ENCODE measurements at places on chromosomes 12 and 14. TPM values are rescaled to one million over a fixed set of nuclear protein-coding genes. Genes with fewer than 3 reads are reported as not detected.
A peak's percentile ranks its signal among the peaks of the same experiment; 100 is the strongest.

The KRT2 gene
- not detected for total RNA-seq

The CSRNP2 gene
- 30.6 TPM for total RNA-seq

The SERPINA10 gene
- not detected for total RNA-seq

- H3K27me3 ChIP-seq, result peaks cover 7% of the 10 kb centered on the region
- no peaks in the 10 kb centered on the region for H3K36me3 ChIP-seq
- no peak overlapping the region for H3K4me3 ChIP-seq
- no peak for DNase-seq
- H3K4me1 ChIP-seq, result no peaks in the 10 kb centered on the region
- H3K27ac ChIP-seq, result no peak overlapping the region
Measured at GRCh38 chr12:31406345-31406744, 80.4 kb upstream of the SINHCAF start.

GRCh38 chr12:618605-619004 lies 44.6 kb downstream of the NINJ2 start:
- H3K27ac ChIP-seq, result no peak overlapping the region
- H3K36me3 ChIP-seq, result no peaks in the 10 kb centered on the region
- DNase-seq, result no peak
- H3K4me1 ChIP-seq, result peaks cover 59% of the 10 kb centered on the region

DNA sequence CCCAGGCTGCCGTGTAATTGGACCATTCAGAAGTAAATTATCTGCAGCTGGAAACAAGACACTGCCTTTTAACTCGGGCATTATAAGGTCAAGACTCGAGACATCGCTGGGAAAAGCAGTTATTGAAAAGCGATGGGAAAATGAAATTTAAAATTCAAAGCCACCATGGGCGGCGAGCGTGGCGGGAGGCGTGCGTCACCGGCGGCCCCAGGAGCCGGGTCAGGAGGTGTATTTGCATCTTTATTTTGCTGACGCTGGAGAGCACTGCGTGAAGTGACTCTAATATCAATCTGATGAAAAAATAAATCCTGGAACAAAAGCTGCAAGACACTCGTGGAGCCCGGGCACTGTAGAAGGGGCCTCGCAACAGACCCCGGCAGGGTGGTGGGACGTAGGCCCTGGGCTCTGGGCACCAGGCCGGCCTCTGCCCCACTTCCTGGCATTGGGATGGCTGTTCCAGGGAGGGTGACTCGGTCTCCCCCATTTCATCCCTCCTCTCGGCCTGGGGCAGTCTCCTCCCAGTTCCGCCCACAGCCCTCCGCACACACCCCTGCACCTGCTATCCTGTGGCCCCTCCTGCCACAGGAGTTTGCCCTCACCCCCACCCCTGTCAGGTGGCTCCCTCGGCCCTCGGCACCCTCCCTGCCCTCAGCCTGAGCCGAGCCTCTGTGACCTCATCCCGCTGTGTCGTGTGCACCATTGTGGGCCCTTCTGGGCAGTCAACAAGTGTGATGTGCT lies 196.2 kb downstream of the KIF26A start:
- H3K4me1 ChIP-seq, result no peaks in the 10 kb centered on the region
- DNase-seq, result no peak
- H3K27me3 ChIP-seq, result no peaks in the 10 kb centered on the region
- peaks cover 6% of the 10 kb centered on the region for H3K36me3 ChIP-seq
- no peak overlapping the region for H3K27ac ChIP-seq

DNA sequence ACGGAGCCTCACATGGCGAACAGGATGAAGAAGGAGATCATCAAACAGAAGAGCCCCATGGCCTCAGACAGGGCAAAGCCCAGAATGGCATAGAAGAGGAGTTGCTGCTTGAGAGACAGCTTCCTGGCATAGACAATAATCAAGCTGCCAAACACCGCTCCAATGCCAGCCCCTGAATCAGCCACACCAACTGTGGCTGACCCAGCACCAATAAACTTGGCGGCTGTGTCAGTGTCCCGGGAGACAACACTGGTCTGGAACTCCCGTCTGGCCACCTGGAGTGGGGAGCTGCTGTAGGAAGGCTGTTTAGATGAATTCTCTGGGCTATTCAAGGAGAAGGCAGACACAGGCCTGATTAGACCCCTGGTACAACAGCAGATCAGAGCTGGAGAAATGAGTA lies 100.1 kb downstream of the HEATR5A start:
- H3K4me1 ChIP-seq, result no peaks in the 10 kb centered on the region
- no peak for DNase-seq
- no peaks in the 10 kb centered on the region for H3K36me3 ChIP-seq
- H3K4me3 ChIP-seq, result no peak overlapping the region
- no peak overlapping the region for H3K27ac ChIP-seq

DNA sequence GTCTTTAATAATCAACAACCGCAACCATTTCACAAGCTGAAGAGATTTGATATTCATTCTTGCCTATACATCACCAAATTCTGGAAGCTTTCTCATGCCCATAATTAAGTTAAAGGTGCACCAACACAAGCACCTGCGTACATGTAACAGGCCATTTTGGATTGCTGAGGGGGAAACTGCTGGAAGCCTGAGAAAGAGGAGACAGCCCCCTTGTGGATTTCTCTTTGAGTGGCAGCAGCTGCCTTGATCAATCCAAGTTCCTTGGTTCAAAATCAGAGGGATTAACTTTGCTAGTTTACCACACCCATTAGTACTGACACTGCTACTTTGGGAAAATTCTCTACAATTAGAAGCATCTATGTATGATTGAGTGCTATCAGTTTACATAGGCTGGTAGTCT lies 321.1 kb downstream of the NOVA1 start:
- DNase-seq, result no peak
- H3K36me3 ChIP-seq, result peaks cover 1% of the 10 kb centered on the region
- H3K4me3 ChIP-seq, result no peak overlapping the region
- no peak overlapping the region for H3K27ac ChIP-seq
- H3K4me1 ChIP-seq, result no peaks in the 10 kb centered on the region

DNA sequence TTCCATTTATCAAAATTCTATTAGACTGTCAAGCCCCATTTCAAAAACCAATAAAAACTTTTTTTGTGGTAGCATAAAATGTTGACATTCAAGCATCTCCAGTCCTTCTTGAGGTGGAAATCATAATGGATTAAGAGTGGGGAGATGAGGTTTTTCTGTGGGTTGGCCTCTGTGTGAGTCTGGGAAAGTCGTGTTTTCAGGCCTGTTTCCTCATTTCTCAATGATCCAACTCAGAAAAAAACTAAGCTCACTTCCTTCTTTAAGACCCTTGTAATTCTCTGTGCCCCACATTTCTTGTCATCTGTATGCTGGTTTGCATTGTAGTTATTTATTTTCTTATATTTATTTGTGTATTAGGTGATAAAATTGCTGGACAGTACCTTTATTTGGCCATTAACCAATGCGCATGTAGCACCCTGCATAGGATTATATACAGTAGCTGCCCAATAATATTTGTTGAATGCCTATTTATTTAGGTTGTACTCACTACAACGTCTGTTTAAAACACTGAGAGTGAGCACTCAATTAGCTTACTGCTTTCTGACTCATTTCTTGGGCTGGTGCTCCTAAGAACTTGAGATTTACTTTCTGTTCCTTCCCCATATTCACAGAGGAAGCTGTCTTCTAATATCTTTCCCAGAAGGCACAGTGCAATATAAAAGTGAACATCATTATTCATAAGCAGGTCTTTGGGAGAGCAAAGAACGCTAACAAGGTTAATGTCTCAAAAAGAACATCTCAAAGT lies 121.9 kb downstream of the DNAI7 start:
- H3K36me3 ChIP-seq, result peaks cover 37% of the 10 kb centered on the region
- peaks cover 29% of the 10 kb centered on the region for H3K4me1 ChIP-seq
- no peak overlapping the region for H3K4me3 ChIP-seq
- no peak overlapping the region for H3K27ac ChIP-seq
- no peaks in the 10 kb centered on the region for H3K27me3 ChIP-seq

GRCh38 chr12:28360253-28360652 lies 170.0 kb downstream of the CCDC91 start:
- H3K27me3 ChIP-seq, result no peaks in the 10 kb centered on the region
- H3K4me1 ChIP-seq, result no peaks in the 10 kb centered on the region
- no peak overlapping the region for H3K4me3 ChIP-seq
- H3K36me3 ChIP-seq, result no peaks in the 10 kb centered on the region
- peak overlapping the region; percentile 72 for H3K27ac ChIP-seq
- DNase-seq, result no peak

DNA sequence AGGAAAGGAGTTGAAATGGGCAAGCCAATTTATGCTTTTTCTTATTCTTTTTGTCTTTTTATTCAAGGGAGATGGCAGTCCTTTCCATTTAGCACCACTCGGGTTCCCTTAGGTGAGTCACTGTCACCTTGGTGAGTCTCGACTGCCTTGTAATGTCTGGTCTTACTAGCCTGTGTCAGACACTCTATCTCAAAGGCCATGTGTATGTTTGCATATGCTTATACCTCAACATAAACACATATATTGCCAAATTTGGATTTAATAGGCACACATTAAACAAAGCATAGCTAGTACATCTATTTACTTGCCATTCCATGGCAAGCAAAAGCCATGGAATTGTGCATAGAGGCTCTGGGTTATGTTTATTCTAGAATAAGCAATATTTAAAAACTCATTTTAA lies 624.9 kb upstream of the FOXG1 start:
- H3K36me3 ChIP-seq, result peaks cover 3% of the 10 kb centered on the region
- no peaks in the 10 kb centered on the region for H3K27me3 ChIP-seq
- H3K4me3 ChIP-seq, result no peak overlapping the region

DNA sequence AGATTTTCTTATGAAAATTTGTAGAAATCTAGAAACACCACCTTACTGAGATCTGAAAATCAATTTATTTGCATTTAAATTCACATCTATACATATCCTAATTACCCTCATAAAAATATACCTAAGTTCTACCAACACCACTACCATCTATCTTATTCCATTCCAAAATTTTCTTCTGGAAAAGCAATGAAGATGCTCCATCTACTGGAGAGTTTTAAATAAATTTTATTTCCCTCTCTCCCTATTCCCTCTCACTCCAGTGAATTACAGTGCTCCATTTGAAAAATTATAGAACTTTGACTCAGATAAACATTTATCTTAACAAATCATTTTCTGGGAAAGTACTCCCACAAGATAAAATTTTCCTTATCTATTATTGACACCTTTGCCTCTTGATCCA lies 2.3 kb upstream of the C14orf39 start:
- no peak for DNase-seq
- H3K4me1 ChIP-seq, result no peaks in the 10 kb centered on the region
- no peak overlapping the region for H3K27ac ChIP-seq
- H3K4me3 ChIP-seq, result no peak overlapping the region

- H3K4me3 ChIP-seq, result no peak overlapping the region
- DNase-seq, result no peak
- H3K27me3 ChIP-seq, result no peaks in the 10 kb centered on the region
- peaks cover 42% of the 10 kb centered on the region for H3K4me1 ChIP-seq
- H3K36me3 ChIP-seq, result peaks cover 8% of the 10 kb centered on the region
Measured at GRCh38 chr14:92644171-92644969, 104.1 kb downstream of the LGMN start.

DNA sequence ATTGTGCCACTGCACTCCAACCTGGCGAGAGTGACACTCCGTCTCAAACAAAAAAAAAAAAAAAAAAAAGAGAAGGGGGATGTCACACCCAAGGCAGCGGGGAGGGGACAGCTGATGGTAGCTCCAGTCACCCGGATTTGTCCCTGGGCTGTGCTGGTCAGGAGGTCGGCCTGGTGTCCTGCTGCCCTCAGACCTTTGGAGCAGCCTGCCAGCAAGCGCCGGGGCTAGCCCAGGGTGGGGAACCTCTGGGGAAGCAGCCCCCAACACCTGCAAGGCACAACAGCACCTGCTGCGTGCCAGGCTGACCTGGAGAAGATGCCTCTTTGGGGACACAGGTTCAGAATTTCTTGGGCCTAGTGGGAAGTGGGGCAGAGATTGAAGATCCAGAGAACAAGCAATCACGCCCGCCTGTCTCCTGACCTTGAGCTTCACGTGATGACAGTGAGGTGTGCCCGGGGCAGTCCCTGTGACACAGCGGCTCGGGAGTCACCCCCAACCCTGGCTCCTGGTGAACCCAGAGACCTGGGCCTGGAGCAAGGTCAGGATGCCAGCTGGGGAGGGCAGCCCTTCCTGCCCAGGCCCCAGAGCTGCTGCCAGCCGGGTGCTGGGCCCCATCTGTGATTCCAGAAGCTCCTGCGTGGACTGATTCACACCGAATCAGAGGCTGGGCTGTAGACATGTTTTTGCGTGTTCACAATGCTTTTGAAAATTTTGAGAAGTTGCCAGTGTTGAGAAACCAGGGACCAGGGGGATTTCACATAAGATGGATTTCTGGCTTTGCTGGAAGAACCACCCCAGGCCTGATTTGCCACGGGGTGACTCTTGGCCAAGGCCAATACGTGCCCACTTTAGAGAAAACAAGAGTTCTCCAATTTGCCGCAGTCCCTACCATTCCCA lies 66.4 kb downstream of the RFLNA start:
- no peak for DNase-seq
- no peak overlapping the region for H3K27ac ChIP-seq
- no peaks in the 10 kb centered on the region for H3K4me1 ChIP-seq
- H3K36me3 ChIP-seq, result peaks cover 1% of the 10 kb centered on the region
- H3K4me3 ChIP-seq, result no peak overlapping the region

DNA sequence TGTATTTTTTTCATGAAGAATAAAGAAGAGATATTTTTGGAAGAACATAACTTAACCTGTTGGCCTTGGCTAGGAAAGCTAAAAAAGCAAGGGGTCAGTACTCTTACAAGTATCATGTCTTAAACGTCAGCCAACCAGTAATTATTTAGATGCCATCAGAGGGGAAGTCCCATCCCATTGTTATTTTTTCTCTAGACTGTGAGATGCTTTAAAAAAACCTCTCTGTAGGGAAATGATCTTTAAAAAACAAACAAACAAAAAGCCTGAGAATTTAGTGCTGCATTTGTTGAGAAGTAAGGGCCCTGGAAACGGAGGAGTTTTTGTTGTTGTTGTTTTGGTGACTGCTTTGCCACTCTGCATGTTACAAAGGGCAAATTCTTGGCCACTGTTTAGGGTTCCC lies 474.0 kb downstream of the ZFP36L1 start:
- peaks cover 6% of the 10 kb centered on the region for H3K36me3 ChIP-seq
- no peaks in the 10 kb centered on the region for H3K27me3 ChIP-seq
- DNase-seq, result no peak
- peaks cover 21% of the 10 kb centered on the region for H3K4me1 ChIP-seq
- no peak overlapping the region for H3K27ac ChIP-seq

DNA sequence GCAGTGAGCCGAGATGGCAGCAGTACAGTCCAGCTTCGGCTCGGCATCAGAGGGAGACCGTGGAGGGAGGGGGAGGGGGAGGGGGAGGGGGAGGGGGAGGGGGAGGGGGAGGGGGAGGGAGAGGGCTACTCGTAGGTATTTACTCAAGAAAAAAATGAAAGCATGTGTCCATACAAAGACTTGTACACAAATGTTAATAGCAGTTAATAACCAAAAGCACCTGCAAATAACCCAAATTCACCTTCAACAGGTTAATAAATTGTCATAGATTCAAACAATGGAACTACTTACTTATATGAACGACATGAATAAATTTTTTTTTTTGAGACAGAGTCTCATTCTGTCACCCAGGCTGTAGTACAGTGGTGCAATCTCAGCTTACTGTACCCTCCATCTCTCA lies 152.4 kb downstream of the BRMS1L start:
- H3K27ac ChIP-seq, result no peak overlapping the region
- no peaks in the 10 kb centered on the region for H3K36me3 ChIP-seq
- no peaks in the 10 kb centered on the region for H3K27me3 ChIP-seq
- no peak for DNase-seq
- no peaks in the 10 kb centered on the region for H3K4me1 ChIP-seq
- no peak overlapping the region for H3K4me3 ChIP-seq

Measured in activated T-cell treated with anti-CD3 and anti-CD28 coated beads, Interleukin-2, amount 50 U/mL, for 72 hours (primary cell).